Body of pancreas (tissue), 4 donors: ENCODE measurements at places on chromosomes 5 and 9.
A peak's percentile ranks its signal among the peaks of the same experiment; 100 is the strongest.

- DNase-seq: no peak
These were observed 76.4 kb downstream of the PHAX start for GRCh38 chr5:126677121-126677520.

DNA sequence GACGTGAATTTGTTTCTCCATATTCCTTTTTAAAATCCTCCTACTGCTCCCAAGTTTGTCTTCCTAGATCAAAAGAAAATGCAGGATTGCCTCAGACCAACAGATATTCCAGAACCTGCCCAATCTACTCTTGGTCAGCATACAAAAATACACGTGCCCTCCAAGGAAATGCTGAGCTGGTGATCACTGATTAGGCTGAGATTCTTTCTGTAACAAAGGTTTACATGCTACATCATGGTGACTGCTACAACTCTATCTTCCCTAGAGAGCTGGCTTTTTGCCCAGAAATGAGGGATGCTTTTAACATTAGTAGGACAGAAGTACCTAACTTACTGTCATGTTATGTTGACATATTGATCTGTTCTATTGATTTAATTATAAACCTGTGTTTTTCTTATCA lies 35.5 kb downstream of the OR2Y1 start:
- DNase-seq: no peak

- DNase-seq: no peak
These were observed 362.9 kb upstream of the ZNF608 start for GRCh38 chr5:125109293-125109692.

DNA sequence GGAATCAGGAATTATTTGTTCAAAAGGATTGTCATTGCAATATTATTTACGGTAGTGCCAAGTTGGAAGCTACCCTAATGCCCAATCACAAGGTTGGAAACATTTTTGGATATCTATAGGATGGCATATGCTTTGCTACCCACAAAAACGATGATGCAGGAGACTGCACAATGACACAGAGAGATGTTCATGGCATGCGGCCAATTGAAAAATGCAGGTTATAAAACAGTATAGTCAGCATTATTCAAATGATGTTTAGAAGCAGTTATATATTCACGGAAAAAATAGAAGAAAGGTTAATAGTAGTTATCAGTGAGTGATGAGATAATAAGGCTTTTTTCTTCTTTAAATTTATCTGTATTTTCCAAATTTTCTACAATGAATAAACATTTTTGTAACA lies 5.9 kb upstream of the ACSL6 start:
- DNase-seq: no peak

DNA sequence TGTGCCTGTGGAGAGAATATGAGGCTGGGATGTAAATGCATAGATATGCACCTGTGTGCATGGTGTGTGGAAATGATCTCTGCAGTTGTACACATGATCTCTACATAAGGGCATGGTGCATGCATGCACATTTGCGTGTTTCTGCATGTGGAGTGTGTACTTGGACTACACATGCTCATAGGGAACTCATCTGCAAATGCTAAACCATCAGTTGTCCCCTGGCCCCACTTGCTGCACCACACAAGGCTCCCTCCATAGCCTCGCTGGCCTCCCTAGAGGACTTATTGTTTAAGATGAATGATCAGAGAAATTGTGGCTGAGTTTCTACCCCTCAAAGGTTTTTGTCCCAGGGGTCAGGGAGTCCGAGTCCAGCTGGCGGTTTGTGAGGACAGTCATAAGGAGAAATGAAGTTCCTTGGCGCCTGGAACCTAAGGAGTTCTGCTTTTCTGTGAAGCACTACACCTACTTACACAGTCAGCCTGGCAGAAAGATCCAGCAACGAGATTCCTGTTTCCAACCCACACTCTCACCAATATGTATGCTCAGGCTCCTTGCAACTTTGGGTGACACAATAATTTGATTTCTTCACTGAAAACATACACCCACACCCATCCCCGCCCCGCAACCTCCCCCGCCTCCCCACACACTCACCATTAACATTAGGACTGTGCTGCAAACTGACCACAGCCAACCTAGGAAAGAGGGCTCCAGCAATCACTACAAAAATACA lies 79.9 kb upstream of the CPEB4 start:
- DNase-seq: no peak

GRCh38 chr5:119439140-119439631 lies 13.1 kb upstream of the HSD17B4 start:
- DNase-seq: peak; percentile 76

- DNase-seq: no peak
These were observed 64.2 kb downstream of the COL5A1 start for GRCh38 chr9:134705786-134706185.

DNA sequence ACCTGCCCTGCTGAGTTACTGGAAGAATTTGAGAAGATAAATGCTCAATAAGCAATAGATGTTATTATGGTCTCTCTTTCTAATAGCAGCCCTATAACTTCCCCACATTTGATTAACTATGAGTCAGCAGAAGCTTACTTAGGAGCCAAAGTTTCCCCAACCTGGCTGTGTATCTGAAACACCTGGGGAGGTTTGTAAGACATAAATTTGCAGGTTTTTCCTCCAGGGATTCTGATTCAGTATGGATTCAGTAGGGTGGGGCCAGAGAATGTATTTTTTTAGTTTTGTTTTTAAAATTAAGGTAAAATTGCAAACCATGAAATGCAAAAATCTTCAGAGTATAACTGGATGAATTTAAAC lies 44.9 kb upstream of the GNPDA1 start:
- DNase-seq: no peak

GRCh38 chr9:15211160-15211814 lies 95.7 kb downstream of the TTC39B start:
- DNase-seq: peak; percentile 62

GRCh38 chr9:33263131-33264002 lies 1.1 kb downstream of the BAG1 start:
- no peak for DNase-seq

- DNase-seq: no peak
These were observed 15.0 kb downstream of the ZSWIM6 start for GRCh38 chr5:61347080-61347479.

DNA sequence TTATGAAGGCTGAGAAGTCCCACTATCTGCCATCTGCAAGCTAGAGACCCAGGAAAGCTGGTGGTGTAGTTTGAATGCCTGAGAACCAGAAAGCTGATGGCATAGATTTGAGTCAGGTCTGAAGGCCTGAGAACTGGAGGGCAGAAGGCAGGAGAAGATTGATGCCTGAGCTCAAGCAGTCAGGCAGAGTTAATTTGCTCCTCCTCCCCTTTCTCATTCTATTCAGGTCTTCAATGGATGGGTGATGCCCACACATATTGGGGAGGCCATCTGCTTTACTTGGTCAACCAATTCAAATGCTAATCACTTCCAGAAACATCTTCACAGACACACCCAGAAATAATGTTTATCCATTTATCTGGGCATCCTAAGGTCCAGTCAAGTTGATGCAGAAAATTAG lies 87.6 kb upstream of the CPLX2 start:
- DNase-seq: no peak
